ENCODE measurements at places on chromosomes 1 and 21. TPM values are rescaled to one million over a fixed set of nuclear protein-coding genes. Genes with fewer than 3 reads are reported as not detected.

Gene SPRR2E
- total RNA-seq = not detected

Gene DNALI1
- 36.5 TPM for total RNA-seq

Gene TSTD1
- 59.9 TPM for total RNA-seq

Gene OR10J1
- not detected for total RNA-seq

Gene MCOLN2
- total RNA-seq = 0.59 TPM

Gene GSTM5
- not detected for total RNA-seq

Gene SPATA21
- not detected for total RNA-seq

Gene MAP1LC3C
- total RNA-seq = 0.19 TPM

Gene SPRR2A
- total RNA-seq = not detected
